ENCODE measurements at places on chromosomes 6 and 20.

- DNase-seq = no peak
Measured at GRCh38 chr20:19027971-19028370, 184.5 kb upstream of the SLC24A3 start.

GRCh38 chr6:104816125-104816524 is 43.6 kb downstream of the HACE1 start:
- DNase-seq = no peak

DNA sequence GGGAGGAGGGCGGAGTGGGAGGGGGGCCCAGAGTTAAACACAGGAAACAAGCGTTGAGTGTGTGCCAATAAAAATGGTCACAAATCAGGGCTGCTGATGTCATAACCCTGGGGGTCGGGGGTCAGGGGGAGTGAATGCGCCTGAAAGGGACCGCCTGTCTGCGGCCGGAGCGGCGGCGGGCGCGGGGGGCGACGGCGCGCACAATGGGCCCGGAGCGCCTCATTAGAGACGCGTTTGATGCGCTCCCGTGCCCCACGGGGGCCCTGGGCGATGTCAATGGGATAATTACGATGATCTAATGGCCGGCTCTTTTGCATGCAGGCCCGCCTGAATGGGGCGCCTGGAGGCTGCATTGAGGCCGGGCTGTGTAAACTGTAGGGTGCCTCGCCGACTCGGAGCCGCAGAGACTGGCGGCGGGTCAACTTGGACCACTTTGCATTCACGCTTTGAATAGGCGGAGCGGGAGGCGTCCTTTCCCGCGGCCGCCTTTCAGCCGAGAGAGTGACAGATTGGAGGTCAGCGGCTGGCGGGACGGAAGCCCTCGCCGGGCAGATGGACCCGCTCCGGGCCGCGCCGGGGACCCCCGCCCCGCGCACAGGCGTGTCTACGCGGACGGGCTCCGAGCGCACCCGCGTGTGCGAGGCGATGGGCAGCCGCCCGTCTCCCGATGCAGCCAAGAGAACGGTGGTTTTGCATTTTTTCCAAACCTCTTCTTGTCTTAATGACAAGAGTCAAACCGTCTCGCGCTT is 296.1 kb downstream of the TFAP2C start:
- DNase-seq = no peak

- no peak for DNase-seq
Measured at GRCh38 chr6:144493035-144493910, 208.1 kb downstream of the UTRN start.

- DNase-seq = no peak
Measured at GRCh38 chr6:110654096-110654820, 161.0 kb downstream of the CDK19 start.

GRCh38 chr6:33790379-33790778 is 1.4 kb upstream of the LEMD2 start:
- no peak for DNase-seq

DNA sequence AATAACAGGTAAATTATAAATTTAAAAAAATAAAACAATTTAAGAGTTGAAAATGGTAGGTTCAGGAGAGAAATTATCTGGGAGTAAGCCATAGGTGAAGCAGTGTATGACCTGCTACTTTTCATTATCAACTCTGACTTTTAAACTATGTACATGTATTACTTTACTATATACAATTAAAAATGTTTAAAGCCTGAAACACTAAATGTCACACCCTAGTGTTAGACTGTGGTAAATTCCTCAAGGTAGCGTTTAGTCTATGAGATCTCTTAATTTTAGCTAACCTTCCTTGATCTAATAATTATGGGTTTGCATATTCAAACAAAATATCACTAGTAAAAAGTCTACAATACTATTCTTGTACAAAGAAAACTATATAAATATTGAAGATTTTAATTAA is 22.3 kb upstream of the TBC1D32 start:
- DNase-seq = no peak

GRCh38 chr20:6122111-6122872 is 538 bp downstream of the FERMT1 start:
- no peak for DNase-seq

DNA sequence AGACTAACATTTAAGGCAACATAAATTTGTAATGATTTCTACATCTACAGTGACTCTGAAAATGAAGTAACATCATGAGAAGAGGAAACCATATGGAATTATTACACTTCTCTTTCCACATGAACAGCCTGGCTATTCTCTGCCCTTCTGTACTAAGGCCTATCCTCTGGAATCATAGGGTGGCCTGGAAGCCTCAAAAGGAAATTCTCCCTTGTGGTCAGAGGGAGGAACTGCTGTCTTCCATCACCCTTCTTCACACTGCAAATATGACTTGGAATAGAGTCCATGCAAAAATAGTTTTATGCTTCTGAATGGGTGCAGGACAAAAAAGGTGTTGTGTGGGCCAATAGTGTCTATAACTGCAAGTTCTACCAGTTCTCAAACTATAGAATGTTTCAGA is 44.6 kb upstream of the SH3BGRL2 start:
- DNase-seq = no peak

DNA sequence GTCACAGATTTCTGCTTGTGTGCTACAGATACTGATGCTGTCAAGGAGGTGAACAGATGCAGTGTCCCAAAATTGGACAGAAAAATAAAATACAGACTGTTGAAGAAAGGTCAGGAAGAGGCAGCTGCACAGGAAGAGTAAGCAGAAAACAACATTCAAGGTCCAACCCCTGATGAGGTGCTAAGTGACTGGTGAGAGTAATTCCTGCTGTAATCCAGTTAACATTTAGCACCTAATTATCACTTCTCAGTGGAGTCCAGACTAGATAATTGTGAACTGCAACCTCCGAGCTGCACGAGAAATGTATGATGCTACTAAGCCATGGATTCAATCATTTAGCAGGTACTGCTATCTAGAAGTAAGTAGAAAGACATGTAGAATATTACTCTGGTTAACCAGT is 36.3 kb upstream of the NRSN1 start:
- no peak for DNase-seq

DNA sequence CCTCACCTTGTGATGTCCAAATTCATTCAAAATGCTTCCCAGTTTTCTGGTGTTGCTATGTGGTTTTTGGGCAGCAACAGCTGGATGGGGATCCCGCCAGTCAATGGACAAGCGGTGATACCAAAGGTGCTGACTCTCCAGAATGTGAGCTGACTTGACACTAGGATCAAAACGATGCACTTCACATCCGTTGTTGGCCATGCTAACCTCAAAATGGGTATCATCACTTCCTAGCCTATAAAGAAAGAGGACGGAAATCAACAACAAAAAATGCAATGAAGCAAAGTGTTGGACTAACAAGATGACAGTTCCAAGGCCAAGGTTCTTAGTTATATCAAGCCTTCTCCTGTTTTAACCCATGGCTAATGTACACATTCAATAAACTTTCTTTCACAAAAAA is 59.2 kb downstream of the METTL24 start:
- DNase-seq = no peak

DNA sequence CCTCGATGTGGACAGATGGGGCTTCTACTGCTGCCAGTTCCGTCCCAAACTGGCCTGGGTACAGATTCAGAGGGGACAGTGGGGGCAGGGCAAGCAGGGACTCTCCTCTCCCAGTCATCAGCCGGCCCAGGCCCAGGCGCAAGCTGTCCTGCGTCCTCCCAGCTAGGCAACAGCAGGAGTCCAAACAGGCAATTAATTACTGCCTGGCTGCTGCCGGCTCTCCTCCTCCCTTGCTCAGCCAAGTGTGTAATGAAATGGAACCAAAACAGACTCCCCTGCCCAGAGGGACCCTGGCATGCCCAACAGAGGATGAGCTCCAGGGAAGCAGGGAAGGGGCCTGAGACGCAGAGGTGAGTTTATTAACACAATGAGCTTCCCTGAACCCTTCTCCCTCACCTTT is 17.8 kb upstream of the SLC32A1 start:
- DNase-seq = no peak

DNA sequence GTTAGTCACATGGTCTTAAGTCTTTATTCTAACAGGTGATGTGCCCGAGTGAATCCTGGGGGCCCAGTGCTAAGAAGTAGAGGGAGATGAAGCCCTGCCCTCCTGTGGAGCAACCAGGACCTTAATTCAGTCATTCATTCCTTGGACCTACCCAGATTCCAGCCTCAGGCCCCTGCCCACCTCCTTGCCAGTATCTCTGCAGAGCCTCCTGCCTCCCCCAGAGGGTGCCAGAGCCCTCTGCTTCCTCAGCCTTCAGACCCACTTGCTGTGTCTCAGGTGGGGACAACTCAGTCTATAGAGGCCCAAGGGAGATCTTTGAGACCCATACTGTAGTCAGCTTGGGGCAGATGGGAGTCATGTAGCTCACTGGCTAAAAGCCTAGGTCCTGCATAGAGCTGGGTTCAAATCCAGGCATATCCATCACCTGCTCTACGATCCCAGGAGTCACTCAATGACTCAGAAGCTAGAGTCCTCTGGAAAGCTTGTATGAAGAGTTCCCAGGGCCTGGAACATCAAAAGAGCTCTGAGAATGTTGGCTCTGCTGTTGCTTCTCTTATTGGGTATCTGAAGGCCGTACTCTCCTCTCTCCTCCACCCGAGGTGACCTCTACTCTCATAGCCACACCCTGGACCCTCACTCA is 3.9 kb upstream of the SIGLEC1 start:
- DNase-seq = no peak

DNA sequence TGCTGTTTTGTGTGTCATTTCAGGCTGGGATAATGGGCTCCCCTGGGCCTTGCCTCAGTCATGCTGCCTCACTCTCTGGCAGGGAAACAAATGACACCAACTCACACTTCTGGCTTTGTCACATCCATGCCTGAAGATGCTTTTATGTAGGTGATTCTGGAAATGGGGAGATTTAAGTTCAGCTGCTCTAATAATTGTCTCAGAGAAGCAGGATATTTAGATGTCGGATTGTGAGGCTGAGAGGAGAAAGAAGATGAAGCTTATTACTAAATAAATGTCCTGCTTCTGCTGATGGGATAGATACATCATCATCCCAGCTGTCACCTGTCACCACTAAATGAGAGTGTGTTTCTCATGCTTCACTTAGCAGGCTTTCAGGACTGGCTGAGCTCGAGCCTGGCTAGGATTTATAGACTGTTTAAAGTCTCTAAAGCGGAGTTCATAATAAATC is 480.2 kb upstream of the SPTLC3 start:
- no peak for DNase-seq

- DNase-seq = no peak
Measured at GRCh38 chr20:61527626-61528025, 275.6 kb downstream of the CDH4 start.

GRCh38 chr6:127566651-127567050 is 10.3 kb upstream of the C6orf58 start:
- DNase-seq = no peak

DNA sequence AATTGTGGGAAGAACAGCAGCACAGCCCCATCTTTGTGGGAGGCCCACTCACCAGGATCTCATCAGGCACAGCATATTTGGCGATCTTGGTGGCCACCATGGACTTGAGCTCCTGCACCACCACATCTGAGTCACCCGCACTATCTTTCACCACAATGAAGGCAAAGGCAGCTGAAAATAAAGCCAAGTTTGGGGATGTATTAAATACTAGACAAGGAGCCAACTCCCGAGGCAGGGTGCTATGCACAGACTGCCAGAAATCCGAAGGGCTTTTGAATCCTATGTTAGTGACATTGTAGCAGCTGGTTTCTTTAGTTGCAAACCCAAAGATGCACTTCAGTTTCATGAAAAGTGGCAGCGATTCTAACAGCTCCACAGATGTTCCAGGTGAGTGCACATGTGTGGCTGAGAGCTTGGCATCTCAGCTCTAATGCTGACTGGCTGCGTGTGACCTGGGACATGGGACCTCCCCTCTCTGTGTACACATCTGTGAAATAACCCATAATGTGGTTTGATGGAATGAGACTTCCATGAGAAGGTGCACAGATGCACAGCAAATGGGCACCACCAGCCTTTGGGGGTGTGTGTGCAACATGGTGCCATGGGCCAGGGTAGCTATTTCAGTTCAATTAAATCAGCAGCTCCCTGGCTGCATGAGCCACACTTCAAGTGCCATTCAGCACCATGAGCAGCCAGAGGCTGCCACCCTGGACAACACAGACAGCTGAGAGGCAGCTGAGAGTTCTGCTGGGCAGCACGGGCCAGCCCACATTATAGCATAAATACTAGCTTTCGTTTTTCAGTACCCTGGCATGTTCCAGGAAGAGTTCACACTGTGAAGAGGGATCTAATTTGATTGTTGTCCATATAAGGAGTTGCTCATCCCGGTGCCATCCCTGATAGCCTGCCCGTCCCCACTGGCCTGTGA is 16.9 kb upstream of the APMAP start:
- DNase-seq = no peak

DNA sequence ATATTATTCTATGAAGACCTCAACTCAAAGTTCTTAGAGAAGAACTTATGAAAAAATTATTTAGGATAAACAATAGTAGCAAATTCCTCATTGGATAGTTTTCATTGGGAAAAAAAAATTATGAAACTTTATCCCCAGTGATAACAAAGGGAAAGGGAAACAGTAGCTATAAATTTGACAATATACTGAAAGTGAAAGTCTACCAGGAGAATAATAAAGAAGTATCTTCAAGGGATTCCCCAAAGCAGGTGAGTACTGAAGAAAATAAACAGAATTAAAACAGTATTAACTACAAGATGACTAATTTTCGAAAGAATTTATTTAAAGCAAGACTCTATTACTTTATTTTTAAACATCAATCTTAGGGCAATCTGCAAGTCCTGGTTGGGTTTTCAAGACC is 56.4 kb downstream of the REPS1 start:
- no peak for DNase-seq

DNA sequence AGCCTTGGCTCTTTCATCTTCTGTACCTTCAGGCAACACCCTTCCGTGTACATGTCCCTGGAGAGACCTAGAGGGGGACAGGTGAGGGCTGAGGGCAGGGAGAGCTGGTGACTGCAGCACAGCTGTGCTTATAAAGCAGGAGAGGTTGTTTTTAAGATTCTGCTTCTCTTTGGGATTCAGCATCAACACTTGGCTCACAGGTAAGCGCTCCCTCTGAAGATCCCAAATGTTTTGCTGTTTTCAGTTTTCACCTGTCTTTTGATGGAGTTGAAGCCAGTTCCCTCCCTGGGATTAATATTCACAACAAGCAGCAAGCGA is 19.4 kb upstream of the TRAF3IP2 start:
- DNase-seq = no peak

Measured in activated T-cell treated with anti-CD3 and anti-CD28 coated beads, Interleukin-2, amount 50 U/mL, for 4 hours (primary cell).